ENCODE measurements at places on chromosomes 2 and 18.

- DNase-seq: no peak
Measured at GRCh38 chr2:151161821-151162551, 99.7 kb downstream of the RBM43 start.

- no peak for DNase-seq
Measured at GRCh38 chr2:16394072-16394985, 271.3 kb downstream of the CYRIA start.

DNA sequence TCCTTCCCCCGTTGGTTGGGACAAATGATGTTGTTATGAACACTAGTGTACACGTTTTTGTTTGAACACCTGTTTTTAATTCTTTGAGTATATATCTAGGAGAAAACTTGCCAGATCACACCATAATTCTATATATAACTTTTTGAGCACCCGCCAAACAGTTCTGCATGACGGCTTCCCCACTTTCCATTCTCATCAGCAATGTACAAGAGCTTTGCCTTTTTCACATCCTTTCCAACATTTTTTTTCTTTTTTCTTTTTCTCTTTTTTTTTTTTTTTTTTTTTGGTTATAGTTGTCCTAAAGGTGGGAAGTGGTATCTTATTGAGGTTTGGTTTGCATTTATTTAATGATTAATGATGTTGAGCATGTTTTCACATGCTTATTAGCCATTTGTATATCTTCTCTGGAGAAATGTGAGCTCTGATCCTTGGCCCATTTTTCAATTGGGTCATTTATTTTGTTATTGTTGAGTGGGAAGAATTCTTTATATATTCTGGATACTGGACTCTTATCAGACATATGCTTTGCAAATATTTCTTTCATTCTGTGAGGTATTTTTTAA lies 86.9 kb upstream of the ZC3H15 start:
- DNase-seq: no peak

GRCh38 chr18:43181711-43182110 lies 66.2 kb upstream of the RIT2 start:
- no peak for DNase-seq

GRCh38 chr18:77151772-77152520 lies 19.4 kb upstream of the MBP start:
- no peak for DNase-seq

DNA sequence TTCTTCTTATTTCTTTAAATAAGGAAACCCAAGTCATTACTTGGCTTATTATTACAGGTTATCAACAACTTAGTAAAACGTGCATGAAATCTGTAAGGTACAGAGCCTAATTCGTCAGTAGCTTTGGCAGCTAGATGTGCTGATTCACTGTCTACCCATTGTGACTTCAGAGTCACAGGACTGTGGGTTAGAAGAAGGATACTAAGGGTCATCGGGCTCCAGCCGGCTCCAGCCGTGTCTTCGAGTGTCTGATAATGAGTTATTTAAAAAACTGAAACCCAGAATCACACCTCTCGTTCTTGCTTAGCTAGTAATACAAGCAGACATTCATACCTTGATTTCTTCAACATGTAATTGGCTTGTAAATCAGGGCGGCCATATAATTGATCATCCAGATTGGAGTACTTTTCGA lies 170.5 kb downstream of the FMNL2 start:
- no peak for DNase-seq

GRCh38 chr2:213232649-213233437 lies 51.4 kb upstream of the SPAG16 start:
- no peak for DNase-seq

GRCh38 chr2:233966388-233966787 lies 49.2 kb downstream of the TRPM8 start:
- DNase-seq: no peak

GRCh38 chr2:62149708-62150107 lies 46.2 kb upstream of the B3GNT2 start:
- no peak for DNase-seq

DNA sequence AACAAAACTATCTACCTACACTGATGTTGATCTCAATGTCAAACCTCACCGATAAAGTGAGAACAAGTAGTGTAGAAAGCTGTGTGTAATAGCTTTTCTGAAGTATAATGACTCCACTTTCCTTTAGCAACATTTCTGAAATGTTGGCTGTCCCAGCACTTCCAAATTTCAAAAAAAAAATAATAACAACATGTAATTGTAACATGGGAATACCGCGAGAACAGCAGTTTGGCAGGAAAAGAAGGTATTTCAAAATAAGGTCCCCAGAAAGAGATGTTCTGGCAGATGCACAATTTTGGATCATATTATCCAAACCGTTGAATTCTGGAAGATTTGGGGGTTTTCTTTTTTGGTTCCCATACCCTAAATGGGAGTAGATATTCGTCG lies 352.0 kb downstream of the ARHGAP15 start:
- no peak for DNase-seq

DNA sequence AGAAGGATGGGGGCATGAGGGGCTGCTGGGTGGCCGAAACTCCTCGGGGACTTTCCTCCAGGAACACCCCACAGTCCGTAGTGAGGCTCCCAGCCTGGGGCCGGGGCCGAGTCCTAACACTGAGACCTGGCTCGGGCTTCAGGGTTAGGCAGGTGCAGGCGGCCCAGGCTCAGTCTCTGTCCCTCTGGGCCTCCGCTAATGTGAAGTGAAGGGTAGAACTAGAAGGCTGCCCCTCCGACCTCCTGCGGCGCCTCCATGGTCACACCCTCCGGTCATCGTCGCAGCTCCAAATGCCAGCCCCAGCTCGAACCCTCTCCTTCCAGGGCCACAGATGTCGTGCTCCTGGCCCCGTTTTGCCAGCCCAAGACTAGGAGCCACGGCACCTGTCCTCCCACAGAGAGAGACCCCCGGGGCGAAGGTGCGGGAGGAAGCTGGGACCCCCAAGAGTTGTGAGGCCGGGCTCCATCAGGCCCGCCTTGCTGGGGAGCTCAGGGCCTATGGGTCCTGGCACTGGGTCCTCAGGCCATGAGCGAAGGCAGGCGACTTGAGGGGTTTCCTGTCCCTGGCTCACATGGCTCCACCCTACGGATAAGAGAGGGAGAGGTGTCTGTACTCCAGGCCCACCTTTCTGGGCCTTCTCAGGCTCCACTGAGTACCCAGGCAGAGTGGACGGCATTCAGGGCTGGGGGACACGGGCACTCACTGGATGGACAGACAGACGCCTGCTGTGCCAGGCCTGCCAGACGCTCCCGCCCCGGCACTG lies 797 bp downstream of the ANO7 start:
- DNase-seq: no peak

DNA sequence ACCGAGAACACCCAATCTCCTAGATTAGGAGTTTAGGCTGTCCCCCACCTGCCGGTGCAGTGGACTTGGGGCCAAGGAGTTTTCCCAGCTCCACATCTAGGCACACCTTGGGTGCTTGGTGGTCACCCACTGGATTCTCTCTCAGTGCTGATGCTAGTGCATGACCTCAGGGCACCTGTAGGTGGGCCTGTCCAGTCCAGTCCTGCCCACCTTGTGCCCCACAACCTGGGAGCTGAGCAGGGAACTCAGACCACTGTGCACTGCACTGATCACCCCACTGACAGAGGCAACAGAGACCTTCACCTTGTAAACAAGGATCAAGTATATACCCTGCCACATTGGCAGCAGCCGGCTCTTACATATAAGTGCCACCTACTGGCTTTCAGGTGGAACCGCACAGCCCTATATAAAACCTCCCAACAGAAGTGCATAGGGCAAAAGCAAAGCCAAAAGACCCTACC lies 12.7 kb upstream of the CDH19 start:
- DNase-seq: peak; percentile 5

GRCh38 chr2:128628996-128629395 lies 310.3 kb upstream of the HS6ST1 start:
- DNase-seq: no peak

GRCh38 chr2:135874777-135875365 lies 1.4 kb downstream of the MCM6 start:
- DNase-seq: no peak

GRCh38 chr2:70927641-70928040 lies 8.1 kb upstream of the ATP6V1B1 start:
- no peak for DNase-seq

GRCh38 chr18:9726936-9727335 lies 18.8 kb downstream of the RAB31 start:
- no peak for DNase-seq

DNA sequence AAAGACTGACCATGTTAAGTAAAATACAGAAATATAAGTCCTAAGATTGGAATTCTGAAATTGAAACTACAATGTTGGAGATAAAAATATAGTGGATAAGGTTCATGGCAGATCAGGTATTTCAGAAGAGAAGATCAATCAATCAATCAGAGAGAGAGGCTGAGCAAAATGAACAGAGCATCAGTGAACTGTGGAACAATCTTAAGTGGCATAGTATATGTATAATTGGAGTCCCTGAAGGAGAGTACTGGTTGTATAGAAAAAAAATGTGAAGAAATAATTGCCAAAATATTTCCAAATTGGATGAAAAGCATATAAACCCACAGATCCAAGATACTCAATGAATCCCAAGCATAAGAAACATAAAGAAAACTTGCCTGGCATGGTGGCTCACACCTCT lies 35.0 kb downstream of the ASB18 start:
- DNase-seq: no peak

DNA sequence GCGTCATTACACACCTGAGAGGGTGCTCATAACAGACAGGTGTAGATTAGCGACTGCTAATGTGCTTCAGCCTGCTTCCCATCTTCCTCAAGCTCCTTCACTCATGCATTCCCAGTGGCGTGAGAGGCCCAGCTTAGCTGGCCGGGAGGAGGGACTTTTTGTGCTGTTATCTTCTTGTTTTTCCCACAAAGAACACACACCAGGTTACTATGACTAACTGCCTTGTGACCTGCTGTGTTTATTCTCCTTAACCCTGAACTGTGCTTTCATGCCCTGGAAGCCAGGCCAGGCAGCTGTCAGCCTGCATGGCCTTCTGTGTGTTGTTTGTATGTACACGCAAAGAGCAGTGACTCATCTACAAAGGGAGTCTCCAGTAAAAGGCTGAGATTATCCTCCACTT lies 143.8 kb downstream of the PIEZO2 start:
- DNase-seq: no peak

- no peak for DNase-seq
Measured at GRCh38 chr2:151361674-151362370, 4.4 kb downstream of the TNFAIP6 start.

DNA sequence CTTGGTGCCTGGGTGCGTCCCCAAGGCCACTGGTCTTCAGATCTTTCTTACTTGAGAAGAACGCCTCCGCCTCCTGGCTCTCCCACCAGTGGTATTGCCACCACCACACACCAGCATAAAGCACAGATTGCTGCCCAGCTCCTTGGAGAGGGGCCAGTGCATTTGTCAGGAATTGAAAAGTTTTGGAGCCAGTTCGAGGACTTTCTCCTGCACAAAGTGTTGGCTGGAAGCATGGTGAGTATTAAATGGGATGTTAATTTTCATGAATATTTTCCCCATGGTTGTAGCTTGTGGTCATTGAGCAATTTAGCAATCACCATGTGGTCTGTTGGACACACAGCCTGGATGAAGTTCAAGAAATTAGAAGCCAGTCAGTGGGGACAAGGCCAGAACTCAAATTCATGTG lies 684.6 kb upstream of the FANCL start:
- DNase-seq: no peak

DNA sequence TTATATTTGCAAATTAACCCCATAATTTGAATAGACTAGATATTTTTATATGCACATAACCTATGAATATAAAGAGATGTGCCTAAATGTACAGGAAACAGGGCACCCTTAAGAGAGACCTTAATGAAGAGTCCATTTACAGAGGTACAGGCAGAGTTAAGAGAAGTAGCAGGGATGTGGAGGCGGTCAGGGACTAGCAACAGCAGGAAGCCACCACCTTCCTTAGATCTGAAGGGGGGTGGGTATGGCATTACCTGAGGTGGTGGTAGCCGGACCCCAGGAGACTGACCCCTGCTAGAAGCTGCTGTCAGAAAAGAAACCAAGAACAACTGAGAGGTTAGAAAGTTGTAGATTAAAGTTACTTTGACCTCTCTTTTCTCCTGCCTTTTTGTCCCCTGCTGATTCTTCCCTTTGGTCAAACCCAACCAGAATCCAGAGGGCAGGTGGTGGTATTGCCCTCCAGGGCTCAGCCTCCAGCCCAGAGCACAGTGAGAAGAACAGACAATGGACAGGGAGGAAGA lies 24.9 kb upstream of the ATG16L1 start:
- no peak for DNase-seq

DNA sequence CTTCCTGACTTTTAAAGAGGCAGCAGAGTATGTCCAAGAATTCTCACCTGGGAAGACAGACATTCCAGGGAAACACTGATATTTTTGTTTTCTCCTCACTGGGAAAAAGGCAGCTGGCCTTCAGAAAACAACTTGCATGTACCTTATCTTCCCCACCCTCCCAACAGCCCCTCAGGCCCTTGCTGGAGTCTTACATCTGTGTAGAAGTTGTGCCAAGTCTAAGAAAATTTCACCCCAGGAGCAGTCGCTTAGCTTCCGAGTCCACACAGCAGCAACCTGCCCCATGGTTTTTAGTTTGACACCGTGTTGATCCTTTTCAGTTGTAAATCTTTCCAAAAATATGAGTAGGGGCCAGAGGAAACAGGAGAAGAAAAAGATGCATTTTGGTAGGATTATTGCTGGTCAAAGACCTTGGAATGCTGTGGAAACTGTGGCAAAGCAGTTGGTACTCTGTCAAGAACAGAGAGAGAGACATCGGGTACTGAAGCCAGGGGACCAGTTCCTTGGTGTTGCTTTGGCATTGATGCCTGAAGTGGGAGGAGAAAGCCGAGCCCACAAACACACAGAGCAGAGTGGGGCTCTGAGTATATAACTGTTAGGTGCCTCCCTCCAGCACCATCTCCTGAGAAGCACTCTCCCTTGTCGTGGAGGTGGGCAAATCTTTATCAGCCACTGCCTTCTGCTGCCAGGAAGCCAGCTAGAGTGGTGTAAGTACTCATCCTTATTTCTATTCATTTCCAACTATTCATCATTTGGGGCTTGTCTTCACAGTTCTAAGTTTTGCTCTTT lies at the start of gene SLC14A1:
TSS of gene SLC14A1 (plus strand) at position 615 of the 789 bp plus-strand sequence. CDS start 6,140 bp downstream, outside the sequence.
- DNase-seq: no peak

GRCh38 chr2:16081316-16082200 lies 141.2 kb downstream of the MYCN start:
- DNase-seq: no peak

GRCh38 chr18:26091047-26091630 lies 726 bp upstream of the SS18 start:
- no peak for DNase-seq

DNA sequence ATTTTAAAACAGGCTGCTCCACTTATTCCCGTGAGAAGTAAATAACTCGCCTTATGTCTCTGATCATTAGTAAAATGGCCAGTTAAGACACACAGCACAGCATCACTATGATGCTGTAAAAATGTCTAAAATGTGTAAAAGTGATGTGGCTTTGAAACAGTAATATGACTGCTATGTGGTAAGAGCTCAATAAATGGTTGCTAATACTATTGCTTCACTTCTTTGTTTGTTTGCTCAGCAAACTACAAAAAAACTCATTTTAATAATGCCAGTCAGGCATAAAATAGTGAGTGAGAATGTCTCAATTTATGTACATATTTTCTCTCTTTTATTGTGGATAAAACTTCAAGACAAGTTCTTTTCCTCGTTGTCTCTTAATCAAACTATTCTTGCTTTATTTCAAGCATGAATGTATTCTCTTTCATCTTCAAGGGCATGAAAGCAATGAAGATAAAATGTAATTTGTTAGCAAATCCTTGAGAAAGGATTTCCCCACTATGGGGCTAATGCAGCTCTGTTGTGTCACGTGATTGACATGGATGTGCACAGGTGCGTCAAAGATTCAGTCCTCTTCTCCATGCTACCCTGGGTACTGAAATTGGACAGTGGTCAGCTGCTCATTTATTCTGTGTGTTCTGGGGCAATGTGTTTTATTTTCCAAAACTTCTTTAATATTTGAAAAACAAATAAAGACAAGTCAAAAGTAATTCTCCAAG lies 387.2 kb downstream of the TRIB2 start:
- DNase-seq: no peak

Measured in NCI-H1092 (cell line).